Activated T-cell treated with anti-CD3 and anti-CD28 coated beads, Interleukin-2, amount 50 U/mL, for 72 hours (primary cell): ENCODE measurements at places on chromosomes 5 and 9.

- DNase-seq, result peak; percentile 17
These were observed 1.2 kb upstream of the GPBP1 start for GRCh38 chr5:57172466-57173318.

DNA sequence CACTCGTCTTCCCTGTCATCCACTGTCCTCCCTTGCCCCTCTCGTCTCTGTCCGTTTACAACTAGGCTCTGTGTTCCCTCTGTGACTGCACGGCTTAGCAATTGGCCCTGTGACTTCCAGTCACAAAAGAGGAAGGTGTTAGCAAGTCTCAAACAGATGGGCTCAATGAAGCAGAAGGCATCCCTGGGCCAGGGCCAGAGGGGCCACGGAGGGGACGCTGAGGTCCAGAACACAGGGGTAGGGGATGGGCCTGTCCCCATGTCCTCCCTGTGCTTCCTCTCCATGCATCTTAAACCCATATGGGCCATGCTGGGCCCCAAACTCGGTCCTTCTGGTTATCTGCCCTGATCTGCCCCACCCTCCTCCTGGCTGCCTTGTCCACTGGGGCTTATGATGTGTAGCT is at the start of gene CD72:
CD72 (minus strand) TSS at position 89 of the 403 bp plus-strand sequence. CDS start 110 bp downstream, outside the sequence.
- no peak for DNase-seq

- DNase-seq, result no peak
These were observed 43.2 kb downstream of the PSMB7 start for GRCh38 chr9:124372038-124372437.

DNA sequence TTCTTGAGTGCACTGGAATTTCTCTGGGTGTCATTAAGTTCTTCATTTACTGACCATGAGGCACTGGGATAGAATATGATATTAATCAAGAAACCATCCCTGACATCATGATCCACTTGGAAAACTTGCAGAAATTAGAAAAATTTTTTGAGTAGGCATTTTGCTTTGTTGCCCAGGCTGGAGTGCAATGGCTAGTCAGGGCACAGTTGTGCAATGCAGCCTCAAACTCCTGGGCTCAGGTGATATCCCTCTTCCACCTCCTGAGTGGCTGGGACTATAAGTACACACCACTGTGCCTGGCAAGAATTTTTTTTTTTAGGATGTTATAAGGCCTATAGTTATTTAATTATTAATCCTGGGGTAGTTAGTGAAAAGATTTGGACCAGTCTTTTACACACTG is 106.5 kb downstream of the STK32A start:
- DNase-seq, result no peak

DNA sequence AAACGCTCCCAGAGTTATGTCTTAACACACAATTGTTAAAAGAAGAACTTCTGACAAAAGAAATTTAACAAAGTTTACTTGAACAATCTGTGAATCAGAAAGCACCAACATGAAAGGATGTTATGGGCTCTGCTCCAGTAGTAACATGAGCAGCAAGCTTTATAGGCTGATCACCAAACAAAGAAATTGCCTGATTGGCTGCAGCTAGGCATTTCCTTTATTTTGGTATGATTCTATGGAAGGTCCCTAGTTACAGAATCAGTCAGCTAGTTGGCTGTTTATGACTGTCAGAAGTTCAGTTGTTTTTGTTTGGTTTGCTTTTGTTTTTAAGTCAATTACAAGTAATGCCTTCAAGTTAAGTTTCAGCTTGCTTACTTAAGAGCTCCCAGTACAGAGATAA is 102.4 kb upstream of the SMC2 start:
- DNase-seq, result peak; percentile 28

- no peak for DNase-seq
These were observed 2.6 kb upstream of the FOXB2 start for GRCh38 chr9:77016526-77017504.

GRCh38 chr9:134139081-134139480 is 3.2 kb downstream of the WDR5 start:
- DNase-seq, result no peak

DNA sequence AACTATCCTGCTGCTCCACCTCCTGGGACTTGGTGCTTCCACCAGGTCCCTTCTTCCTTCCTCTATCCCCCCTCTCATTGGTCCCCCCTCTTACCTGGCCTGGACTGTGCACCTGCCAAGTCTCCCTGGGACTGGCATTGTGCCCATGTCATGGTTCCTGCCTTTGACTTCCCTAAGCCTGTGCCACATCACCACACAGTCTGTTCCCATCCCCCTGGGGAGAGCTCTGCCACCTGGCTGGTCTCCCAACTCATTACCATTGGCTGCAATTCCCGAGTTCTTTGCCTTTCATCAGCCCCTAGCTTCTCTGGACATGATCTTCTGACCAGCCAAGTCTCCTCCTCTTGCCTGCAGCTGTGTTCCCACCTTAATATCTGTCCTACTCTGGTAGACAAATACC is 180.3 kb downstream of the SREK1 start:
- no peak for DNase-seq
